Uterus (tissue), 4 donors: ENCODE measurements at places on chromosomes 5 and 9. TPM values are rescaled to one million over a fixed set of nuclear protein-coding genes. Genes with fewer than 3 reads are reported as not detected.

DNA sequence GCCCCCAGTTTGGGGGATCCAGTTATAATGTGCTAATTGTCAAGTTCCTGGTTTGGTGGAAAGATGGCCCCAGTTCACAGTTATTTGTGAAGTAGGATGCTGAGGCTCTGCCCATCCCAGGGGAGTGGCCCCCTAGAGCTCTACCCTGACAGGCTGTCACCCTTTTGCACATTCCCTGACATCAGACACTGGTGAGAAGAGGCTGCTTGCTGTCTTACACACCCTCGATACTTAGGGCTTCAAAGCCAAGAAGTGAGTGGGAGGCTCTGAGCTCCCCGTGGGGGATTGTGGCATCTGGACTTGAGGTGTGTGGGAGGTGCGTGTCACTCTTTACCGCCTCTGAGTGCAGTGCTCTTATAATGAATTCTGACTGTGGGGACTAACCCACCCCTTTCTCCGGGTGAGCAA lies 168.5 kb downstream of the DOCK2 start:
- no peak overlapping the region for H3K27ac ChIP-seq
- H3K36me3 ChIP-seq = no peaks in the 10 kb centered on the region
- H3K27me3 ChIP-seq = no peaks in the 10 kb centered on the region
- no peaks in the 10 kb centered on the region for H3K4me1 ChIP-seq
- no peak for DNase-seq
- no peak overlapping the region for H3K4me3 ChIP-seq

DNA sequence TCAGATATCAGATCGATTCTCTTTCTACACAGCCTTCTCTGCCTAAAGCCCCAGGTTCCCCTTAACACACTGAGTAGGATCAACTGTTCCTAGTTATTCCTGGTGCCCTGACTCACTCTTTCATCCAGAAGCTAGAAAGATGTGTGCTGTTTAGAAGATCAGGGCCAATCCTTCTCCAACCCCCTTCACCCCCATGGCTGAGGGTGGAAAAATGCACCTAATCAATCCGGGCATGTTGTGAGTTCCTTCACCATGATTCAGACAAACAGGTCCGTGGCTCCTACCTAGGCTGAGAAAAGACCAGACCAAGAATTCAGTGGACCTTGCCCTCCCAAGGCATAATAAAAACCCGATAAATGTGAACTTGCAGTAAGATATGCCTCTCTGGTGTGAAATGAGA lies 85.4 kb upstream of the EQTN start:
- no peak overlapping the region for H3K27ac ChIP-seq
- no peaks in the 10 kb centered on the region for H3K36me3 ChIP-seq
- no peaks in the 10 kb centered on the region for H3K4me1 ChIP-seq
- H3K27me3 ChIP-seq = no peaks in the 10 kb centered on the region
- DNase-seq = no peak

DNA sequence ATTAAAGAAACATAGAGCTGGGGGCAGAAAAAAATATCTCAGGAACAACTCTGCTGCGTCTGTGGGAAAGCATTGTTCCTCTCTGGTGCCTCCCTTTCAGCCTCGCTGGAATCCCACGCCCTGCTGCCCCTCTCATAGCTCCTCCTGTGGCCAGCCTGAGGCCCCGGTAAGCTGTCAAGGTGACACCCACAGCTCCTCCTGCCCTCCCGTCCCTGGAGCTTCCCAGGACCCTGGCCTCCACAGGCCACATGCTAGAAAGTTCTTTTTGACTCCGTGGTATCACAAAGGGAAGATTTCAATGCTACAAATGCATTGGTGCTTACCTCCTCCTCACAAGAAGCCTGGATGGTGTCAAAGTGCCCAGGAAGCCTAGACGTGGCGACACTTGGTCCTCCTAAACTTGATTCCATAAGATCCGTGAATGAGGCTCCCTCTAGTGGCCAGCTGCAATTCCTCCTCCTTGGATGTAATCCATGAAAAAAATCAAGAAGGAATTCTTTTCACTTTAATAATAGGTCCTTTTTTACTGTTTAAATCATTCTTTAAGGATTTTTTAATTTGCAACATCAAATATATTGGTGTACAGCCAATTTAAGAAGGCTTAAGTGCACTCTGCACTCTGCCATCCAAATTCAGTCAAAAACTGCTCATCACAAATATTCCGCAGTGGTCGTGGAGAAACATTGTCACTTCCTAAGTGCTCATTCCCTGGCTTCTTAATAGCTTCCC lies 104.9 kb downstream of the CFAP90 start:
- no peaks in the 10 kb centered on the region for H3K4me1 ChIP-seq
- H3K36me3 ChIP-seq = no peaks in the 10 kb centered on the region
- H3K27me3 ChIP-seq = no peaks in the 10 kb centered on the region
- H3K4me3 ChIP-seq = no peak overlapping the region

The CA9 gene
- total RNA-seq = 0.14 TPM

The COMMD10 gene
- total RNA-seq = 64.1 TPM

The TMC1 gene
- total RNA-seq = not detected

- DNase-seq = no peak
- H3K4me1 ChIP-seq = no peaks in the 10 kb centered on the region
- H3K4me3 ChIP-seq = no peak overlapping the region
Observed at GRCh38 chr5:64634997-64635686, 55.2 kb upstream of the SHISAL2B start.
